NCI-H524 (cell line): ENCODE measurements at places on chromosomes 4 and X.
A peak's percentile ranks its signal among the peaks of the same experiment; 100 is the strongest.

DNA sequence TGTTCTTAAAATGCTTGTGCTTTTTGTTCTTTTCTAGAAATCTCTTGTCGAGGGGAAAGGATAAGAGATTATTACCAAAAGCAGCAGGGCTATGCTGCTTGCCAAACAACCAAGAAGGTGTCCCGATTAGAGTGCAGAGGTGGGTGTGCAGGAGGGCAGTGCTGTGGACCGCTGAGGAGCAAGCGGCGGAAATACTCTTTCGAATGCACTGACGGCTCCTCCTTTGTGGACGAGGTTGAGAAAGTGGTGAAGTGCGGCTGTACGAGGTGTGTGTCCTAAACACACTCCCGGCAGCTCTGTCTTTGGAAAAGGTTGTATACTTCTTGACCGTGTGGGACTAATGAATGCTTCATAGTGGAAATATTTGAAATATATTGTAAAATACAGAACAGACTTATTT is 81.5 kb upstream of the PACRGL start:
- no peak for DNase-seq

GRCh38 chr4:99404595-99405287 is 30.4 kb downstream of the ADH7 start:
- no peak for DNase-seq

DNA sequence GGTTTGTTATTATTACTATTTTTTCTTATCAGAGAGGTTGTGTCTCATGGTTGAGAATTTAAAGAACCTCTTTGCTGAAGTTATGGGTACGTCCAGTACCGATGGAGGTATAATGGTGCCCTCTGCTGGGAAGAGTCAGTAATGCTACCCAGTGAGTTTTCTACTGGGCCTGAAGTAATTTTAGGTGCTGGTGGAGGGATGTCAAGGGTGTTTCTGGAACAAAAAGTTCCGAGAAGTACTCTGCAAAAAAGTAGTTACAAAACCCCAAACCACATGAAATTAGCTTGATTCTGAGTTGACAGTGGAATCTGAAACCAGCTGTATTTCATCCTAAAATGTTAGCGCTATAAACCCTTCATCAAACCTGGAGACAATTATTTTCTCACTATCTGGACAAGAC is 102.5 kb upstream of the MID1 start:
- DNase-seq = peak; percentile 58

DNA sequence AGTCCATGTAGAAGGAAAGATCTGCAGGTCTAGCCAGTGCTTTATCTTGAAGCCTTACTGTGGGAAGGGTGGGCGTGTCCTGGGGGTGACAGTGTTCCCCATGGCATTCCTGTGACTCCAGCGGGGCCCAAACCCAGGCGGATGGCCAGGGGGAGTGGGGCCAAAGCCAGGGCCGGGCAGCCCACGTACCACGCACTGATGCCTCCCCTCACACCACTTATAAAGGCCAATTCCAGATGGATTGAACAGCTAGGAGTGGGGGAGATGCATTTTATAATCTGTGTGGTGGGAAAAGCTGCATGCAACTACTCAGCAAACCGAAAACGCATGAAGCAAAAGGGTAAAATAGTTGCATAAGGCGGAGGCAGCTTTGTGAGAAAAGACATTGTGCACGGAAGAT is 36.4 kb downstream of the NELFA start:
- no peak for DNase-seq

- no peak for DNase-seq
Observed at GRCh38 chrX:138345801-138346200, 365.7 kb downstream of the FGF13 start.

DNA sequence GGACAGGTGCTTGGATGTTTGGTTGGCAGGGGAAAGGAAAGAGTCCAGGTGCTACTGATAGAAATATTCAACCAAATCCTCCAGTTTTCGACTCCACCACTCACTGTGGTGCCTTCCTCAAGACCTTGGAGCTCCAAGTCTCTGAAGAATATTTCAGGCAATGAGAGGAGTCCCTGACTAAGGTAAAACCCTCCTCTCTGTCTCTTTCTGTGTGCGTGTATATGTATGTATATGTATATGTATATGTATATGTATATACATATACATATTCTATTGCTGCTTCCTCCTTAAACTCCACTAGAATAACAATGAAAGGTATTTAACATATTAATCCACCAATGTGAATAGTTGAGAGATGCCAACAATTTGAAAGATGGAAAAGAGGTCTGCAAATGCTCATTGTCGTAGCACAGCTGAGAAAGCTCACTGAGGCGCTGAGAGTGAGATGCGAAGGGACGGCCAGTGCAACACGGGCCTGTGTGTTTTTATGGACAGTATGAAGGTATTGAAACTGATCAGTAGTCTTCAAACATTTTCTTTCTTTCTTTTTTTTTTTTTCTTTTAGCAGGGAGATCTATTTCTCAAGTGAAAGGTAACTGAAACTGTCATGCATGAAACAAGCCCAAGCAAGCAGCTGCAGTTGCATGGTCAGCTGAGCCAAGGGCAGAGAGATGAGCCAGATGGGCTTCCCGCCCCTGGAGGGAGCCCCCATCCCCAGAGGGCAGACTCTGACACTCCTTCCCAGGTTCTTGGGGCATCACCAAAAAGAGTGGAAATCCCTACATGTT is 41.1 kb upstream of the HS3ST1 start:
- DNase-seq = no peak
